BE2C (cell line): ENCODE measurements at places on chromosomes 1 and 21.

- DNase-seq = no peak
These were observed 4.1 kb downstream of the UROD start for GRCh38 chr1:45016090-45016697.

DNA sequence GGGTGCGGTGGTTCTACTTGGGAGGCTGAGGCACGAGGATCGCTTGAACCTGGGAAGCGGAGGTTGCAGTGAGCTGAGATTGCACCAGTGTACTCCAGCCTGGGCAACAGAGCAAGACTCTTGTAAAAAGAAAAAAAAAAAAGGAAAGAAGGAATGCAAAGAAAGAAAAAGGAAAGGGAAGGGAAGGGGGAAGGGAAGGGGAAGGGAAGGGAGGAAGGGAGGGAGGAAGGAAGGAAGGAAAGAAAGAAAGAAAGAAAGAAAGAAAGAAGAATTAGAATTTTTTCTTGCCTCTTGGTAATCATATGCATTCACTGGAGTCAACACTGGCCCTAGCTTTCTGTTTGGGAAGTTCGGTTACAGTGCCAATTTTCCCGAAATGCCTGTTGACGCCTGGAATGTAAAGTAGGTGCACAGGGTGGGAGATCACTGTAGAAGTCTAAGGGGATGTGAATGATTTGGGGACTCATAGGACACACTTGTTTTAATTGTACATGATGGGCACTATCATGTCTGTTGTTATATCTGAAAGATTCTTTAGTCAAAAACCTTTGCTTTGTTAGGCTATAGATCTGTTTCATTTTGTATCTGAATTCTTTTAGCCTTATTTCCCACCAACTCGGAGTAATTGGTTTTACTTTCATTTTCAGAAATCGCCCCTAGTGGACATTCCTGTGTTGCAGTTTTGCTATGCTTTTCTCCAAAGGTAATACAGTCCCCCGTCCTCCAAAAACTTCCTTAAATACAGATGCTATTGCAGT, 59.8 kb upstream of the MORC3 start:
- DNase-seq = peak; percentile 23

GRCh38 chr1:19370453-19371170, 58.5 kb downstream of the SLC66A1 start:
- DNase-seq = no peak

DNA sequence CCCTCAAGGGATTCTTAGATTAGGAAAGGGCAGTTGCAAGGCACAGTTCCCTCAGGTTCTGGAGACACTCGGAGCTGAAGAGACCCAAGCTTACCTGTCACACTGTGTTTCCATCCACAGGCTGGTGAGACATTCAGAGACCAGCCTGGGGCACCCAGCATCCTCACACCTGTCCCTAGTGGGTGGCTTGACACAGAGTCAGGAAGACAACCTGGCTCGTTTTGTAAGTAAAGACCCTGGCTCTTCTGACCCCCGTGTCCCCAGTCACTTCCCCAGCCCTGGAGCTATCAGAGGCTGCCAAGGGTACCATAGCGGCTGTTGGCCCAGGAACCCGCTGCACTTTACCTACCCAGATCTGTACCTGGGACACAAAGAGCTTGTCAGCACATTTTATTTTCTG, 409.8 kb downstream of the MATN1 start:
- no peak for DNase-seq

DNA sequence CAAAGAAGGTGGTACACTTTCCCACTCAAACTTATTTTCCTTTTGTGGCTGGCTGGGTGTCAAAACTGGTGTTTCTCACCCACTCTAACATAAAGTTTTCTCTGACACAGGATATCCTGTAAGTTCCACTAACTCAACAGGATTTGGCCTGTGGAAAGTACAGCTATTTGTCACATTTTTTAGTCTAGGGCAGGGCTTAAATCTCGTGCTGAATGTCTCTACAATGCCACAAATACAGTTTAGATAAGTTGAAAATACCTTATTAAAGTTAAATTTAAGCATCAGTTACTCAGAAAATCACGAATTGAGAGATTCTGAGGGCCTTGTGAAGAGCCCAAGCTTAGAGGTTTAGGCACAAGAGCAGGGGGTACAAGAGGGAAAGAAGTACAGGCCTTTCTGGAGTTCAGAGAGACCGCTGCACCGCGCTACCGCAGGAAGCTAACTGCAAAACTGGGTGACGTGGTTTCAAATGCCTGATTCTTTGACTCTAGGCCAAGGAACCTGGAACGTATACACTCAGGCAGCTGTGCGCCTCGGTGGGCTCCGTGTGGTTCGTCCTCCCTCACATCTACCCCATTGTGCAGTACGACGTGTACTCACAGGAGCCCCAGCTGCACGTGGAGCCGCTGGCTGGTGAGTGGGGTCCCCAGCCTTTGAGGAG, 23.4 kb upstream of the PWP2 start:
- no peak for DNase-seq

GRCh38 chr1:18612073-18612472, 18.6 kb upstream of the PAX7 start:
- no peak for DNase-seq

DNA sequence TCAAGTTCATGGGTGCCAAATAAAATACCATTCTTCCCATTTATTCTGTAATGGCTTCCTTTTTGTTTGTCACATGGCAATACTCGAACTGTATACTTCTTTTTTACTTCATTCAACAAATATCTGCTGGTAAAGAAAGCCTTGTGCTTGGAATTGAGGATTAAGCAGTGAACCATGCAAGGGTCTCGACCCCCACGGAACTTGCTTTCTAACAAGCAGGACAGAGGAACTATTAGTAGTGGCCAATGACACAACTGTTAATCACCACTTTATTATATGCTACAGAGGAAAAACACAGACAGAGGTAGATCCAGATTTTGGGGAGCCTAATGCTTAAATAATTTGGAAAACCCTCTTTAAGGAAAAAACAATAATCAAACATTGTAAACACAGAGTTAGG, 542.2 kb downstream of the DPYD start:
- DNase-seq = no peak

GRCh38 chr1:30900931-30901560, 7.5 kb downstream of the SDC3 start:
- DNase-seq = no peak

DNA sequence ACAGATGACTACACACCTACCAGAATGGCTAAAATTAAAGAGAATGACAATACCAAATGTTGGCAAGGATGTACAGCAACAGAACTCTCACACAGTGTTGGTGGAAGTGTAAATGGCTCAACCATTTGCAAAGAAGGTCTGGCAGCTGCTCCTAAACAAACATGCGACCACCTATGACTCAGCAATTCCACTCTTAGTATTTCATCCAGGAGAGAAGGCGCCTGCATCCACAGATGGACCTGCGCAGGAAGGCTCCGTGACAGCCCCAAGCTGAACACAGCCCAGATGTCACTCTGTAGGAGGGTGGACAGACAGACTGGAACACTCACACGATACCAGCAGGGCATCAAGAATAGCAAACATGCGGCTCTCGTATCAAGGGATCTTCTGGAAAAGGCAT, 6.7 kb downstream of the PTTG1IP start:
- DNase-seq = no peak

GRCh38 chr1:65065524-65066418, 82.2 kb upstream of the AK4 start:
- no peak for DNase-seq

GRCh38 chr1:47924270-47925048, 72.7 kb downstream of the TRABD2B start:
- no peak for DNase-seq

DNA sequence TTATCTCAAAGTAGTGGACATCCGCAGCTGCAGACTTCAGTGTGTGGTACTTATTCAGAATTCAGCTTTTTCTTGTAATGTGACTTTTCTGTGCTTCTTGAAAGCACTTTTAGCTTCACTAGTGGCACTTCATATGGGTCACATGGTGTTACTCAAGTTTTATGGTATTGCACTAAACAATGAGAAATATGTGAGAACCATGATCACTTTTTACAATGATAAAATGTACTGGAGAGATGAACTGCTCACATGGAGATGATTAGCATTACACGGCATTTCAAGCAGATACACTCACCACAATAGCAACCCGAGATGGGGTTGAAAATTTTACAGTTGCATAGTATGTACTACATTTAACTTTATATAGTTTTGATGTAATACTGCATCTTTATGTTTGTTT, 40.1 kb upstream of the GPR52 start:
- no peak for DNase-seq

GRCh38 chr21:39422527-39423241, 22.9 kb downstream of the LCA5L start:
- DNase-seq = no peak

DNA sequence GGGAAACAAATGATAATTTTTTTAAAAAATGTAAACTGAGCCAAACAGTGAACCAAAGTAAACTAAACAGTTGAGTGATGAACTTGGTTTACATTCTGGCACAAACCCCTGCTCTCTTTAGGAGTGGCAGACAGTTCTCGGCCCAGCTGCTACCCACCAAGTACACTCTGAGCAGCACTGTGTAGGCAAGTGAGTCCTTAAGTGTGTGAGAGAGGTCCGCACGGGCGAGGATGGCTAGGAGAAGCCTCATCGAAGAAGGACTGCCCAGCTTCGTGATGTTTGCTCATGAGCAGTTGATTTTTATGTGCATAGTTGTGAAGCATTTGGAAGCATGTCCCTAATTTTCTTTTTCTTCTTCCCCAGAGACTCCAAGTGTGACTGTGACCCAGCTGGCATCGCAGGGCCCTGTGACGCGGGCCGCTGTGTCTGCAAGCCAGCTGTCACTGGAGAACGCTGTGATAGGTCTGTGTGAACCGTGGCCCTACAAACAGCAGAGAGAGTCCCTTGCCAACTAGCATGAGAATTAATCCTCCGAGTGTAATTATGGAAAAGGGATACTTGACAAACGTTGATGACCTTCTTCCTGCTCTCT, 32.1 kb downstream of the LAMC2 start:
- peak; percentile 33 for DNase-seq

GRCh38 chr1:225881959-225882693, at the start of gene TMEM63A:
TSS of gene TMEM63A (minus strand) at chr1:225882380. CDS start at chr1:225877580, 4,800 bp downstream.
- peak; percentile 82 for DNase-seq

DNA sequence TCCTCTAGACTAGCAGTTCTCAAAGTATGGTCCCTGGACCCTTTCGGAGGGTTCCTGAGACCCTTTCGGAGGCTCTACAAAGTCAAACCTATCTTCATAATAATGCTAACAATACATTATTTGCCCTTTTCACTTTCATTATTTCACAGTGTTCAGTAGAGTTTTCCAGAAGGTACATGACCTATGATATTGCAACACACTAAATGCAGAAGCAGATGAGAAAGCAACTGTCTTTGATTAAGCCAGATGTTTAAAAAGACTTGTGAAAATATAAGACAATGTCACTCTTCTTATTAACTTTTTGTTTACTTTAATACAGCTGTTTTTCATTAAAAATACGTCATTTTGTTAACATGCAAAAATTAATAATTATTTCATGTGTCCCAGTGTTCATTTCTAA, 5.8 kb downstream of the KCNJ10 start:
- DNase-seq = no peak

- no peak for DNase-seq
These were observed 18.9 kb downstream of the NECAP2 start for GRCh38 chr1:16459352-16459925.

DNA sequence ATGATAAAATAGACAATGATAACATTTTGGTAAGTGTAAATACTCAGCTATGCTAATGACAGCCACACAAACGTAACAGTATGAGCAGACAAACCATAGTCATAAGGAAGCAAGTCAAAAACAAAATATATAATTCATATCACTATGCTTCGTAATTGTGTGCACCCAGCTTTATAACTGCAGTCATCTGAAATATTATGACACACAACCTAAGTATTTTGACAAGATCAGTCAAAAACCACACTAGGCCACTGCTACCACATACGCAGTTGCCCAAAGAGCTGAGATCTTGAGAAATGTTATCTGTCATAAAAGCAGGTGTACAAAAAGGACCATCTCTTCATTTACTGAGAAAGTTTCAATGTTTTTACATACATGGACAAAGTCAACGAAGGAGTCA, 26.0 kb downstream of the RNASEL start:
- no peak for DNase-seq

GRCh38 chr1:215482079-215482478, 85.0 kb upstream of the KCTD3 start:
- DNase-seq = no peak

- DNase-seq = no peak
These were observed 4.7 kb upstream of the SLAMF1 start for GRCh38 chr1:160651433-160652064.

DNA sequence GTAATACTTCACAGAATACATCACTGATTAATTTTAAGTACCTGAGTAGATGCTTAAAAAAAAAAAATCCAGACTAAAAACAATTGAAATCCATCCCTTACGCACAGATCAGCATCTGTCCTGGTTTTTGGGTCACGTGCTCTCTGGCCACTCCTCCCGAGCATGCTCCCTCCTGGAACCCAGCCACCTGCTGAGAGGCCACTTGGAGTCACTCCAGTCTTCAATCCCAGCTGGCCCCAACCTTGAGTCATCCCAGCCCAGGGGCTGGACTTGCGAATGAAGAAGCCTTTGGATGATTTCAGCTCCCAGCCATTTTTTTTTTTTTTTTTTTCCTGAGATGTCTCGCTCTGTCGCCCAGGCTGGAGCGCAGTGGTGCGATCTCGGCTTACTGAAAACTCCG, 8.9 kb downstream of the MAP1LC3C start:
- peak; percentile 95 for DNase-seq

DNA sequence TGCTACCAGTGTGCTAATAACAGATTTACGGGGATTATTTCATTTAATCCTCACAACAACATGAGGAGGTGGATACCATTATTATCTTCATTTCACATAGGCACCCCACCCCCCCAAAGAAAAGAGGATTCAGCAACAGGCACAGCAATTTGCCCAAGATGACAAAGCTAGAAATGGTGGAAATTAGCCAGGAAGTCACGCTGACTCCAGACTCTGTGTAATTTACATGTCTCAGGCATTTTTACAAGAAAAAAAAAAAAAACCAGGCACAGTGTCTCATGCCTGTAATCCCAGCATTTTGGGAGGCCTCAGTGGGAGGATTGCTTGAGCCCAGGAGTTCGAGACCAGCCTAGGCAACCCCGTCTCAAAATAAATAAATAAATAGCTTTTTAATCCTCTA, 37.5 kb upstream of the PRDM2 start:
- DNase-seq = no peak
